ENCODE measurements at places on chromosomes 7 and 10. TPM values are rescaled to one million over a fixed set of nuclear protein-coding genes. Genes with fewer than 3 reads are reported as not detected.

- DNase-seq: no peak
Observed at GRCh38 chr7:15628876-15629275, 57.6 kb downstream of the MEOX2 start.

The FOXL3 gene
- total RNA-seq: not detected

The MLXIPL gene
- 6.9 TPM for total RNA-seq

DNA sequence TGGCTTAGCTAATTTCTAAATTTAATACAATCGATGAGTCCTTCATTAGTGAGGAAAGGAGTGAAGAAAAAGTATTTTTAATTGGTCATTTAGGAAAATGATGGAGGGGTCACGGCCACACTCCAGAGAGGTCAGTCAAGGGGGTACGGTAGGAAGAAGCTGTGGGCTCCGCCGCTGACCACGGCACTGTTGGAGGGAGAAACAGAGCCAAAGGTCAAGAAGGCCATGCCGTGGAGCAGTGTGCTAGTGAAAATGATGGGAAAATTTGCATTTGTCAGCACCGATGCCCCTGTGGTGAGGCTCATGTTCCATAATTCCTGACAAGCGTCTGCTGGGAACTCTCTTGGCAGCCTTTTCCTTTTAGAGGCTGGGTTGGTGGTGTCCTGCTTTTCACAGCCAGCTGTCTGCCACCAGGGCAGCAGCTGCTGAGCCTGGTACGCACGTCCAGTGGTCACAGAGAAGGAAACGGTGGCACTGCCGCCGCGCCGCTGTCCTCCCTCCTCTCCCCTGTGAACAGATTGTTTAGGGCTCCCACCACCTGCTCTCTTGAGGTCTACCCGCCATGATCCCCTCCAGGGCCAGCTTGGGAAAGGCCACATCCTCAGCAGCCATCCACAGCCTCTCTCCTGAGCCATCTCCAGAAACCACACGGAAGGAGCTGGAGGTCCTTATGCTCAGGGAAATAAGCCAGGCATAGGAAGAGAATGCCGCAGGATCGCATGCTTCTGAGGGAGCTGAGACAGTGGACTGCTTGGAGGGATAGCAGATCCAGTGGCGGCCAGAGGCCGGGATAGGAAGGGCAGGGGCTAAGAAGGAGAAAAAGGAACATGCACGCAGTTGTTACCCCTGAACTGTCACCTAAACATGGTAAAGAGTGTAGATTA is 263.7 kb upstream of the PPP2R2D start:
- no peak for DNase-seq

The CASP7 gene
- 12.9 TPM for total RNA-seq

DNA sequence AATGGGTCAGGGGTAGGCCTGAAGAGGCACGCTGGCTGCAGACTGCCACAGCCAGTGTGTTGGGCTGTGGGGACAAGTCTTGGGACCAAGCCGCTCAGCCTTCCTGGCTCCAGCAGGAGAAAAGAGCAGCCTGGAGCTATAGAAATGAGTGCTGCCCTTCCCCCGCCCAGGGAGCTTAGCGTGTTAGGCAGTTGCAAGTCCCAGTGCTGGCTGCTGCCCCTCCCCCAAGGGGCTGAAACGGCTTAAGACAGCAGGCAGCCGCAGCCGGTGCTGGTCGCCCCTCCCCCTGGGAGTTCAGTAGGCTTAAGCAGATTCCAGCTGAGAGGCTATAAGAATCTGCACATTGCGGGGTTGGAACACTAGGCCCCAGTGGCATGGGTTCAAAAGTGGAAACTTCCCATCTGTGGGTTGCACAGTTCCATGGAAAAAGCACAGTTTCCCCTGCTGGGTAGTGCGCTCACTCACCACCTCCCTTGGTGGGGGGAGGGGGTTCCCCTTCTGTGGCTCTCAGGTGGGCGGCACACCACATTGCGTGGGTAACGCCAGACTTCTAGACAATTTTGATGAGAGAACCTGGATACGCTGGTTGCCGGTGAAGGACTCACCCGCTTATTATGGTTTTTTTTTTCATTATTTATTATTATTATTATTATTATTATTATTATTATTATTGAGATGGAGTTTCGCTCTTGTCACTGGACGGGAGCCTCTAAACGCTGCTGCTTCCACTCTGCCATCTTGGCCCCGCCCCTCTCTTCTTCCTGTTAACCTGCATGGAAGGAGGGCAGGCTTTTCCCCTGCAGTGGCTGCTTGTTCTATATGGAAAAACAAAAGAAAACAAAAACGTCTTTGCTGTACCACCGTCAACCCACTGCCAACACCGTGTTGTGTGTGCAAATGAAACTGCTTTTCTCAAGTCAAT is 151.1 kb downstream of the CXCL12 start:
- DNase-seq: peak; percentile 71

DNA sequence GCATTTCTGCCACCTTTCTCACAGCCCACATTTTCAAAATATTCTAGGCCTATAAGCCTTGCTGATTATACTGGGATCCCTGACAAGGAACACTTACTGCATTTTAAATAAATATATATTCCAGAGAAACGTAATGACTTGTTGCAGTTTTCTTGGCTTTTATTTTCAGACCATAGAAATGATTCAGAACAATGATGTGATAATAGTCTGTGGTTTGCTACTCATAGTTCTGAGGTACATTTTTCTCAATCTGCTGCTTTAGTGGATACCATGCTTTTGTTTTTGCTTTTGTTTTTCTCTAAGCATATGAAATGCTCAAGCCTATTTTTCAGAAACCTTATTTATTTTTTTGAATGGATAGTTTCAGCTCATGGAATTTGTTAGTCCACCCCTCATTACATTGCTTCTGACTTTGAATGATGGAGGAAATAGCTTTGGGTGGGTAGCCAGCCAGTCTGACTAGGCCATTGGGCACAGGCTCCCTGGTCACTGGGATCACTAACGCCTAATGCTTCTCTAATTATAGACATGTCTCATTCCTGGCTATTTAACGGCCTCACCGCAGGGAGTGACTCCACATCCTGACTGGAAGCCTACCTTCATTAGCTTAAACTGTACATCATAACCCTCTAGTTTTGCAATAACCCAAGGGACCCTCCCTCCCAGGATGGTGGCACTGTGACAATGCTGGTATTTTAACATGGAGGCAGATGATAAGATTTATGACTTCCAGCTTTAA is 66.1 kb downstream of the MBL2 start:
- no peak for DNase-seq

DNA sequence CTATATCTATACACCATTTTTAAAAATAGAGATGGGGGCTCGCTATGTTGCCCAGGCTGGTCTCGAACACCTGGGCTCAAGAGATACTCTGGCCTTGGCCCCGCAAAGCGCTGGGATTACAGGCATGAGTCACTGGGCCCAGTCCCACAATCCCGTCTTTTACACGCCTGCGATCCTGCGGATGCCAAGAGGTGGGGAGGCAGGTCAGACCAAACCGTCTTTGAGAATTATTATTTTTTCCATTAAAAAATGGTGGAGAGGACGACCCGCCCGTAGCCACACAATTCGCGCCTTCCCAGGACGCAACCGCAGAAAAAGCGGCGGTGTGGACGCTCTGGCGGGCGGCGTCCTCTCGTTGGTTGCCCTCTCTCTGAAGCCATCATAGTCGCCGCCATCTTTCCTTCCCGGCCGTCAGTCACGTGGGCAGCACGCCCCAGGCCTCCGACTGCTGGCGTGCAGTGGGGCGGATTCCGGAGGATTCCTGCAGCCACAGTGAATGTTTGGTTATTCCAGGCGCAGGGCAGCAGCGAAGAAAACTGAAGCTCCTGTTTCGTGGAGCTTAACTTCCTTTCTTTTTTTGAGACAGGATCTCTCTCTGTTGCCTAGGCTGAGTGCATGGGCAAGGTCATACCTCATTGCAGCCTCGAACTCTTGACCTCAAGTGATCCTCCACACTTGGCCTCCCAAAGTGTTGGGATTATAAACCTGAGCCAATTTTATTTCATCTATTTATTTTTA is 9.9 kb upstream of the EPHB4 start:
- DNase-seq: peak; percentile 94

The CPA2 gene
- not detected for total RNA-seq

- no peak for DNase-seq
Observed at GRCh38 chr7:30214651-30215137, 69.7 kb upstream of the ZNRF2 start.

DNA sequence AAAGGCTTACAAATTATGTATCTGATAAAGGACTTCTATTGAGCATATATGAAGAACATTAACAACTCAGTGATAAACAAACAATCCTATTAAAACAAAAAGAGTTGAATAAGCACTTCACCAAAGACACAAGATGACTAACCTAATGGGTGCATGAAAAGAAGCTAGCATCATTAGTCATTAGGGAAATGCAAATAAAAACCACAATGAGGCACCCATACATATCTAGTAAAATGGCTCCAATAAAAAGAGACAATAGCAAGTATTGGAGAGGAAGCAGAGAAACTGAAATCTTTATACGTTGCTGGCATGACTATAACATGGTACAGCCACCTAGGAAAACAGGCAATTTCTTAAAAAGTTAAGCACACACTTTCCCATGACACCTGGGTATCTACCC is 77.6 kb upstream of the ZMIZ1 start:
- DNase-seq: no peak

The UCN3 gene
- total RNA-seq: not detected

DNA sequence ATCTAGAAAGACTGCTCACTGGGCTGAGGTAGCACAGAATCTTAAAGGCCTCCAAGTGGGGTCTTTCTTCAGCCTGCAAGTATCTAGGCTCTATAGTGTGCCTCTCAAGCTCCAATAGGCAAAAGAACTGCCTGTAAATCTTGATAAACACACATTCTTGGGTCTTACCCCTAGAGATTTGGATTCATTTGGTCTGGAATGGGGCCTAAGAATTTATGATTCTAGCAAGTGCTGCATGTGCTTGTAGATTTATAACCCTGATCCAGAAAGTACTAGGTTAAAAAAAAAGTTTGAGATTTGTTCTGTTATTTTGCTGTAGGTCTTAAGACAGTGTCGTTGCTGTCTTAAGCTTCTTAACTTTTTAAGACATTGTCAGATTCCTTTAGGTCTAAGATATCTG is 74.1 kb downstream of the RALA start:
- DNase-seq: no peak

The CXCL12 gene
- total RNA-seq: 117 TPM

The FEZF1 gene
- total RNA-seq: not detected

DNA sequence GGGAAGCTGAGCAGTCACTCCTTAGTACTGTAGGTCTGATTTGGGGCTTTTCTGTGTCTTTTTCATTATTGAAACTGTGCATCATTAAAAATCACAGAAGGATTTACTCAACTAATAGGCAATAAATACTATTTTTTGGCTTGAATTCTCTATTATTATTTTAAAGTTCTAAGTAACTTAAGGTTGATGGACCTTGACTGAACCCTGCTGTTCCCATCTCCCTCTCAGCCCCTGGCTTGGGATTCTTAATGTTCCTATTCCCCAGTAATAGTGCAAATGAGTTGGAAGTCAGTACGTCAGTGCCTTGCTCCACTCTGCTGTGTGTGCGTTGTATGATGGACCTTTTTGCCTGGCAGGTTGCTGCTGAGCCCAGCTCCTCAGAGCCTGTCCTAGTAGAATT is 166.3 kb downstream of the SND1 start:
- no peak for DNase-seq

The TRIL gene
- 2.3 TPM for total RNA-seq

- no peak for DNase-seq
Observed at GRCh38 chr10:51619365-51619764, 80.0 kb downstream of the CSTF2T start.

DNA sequence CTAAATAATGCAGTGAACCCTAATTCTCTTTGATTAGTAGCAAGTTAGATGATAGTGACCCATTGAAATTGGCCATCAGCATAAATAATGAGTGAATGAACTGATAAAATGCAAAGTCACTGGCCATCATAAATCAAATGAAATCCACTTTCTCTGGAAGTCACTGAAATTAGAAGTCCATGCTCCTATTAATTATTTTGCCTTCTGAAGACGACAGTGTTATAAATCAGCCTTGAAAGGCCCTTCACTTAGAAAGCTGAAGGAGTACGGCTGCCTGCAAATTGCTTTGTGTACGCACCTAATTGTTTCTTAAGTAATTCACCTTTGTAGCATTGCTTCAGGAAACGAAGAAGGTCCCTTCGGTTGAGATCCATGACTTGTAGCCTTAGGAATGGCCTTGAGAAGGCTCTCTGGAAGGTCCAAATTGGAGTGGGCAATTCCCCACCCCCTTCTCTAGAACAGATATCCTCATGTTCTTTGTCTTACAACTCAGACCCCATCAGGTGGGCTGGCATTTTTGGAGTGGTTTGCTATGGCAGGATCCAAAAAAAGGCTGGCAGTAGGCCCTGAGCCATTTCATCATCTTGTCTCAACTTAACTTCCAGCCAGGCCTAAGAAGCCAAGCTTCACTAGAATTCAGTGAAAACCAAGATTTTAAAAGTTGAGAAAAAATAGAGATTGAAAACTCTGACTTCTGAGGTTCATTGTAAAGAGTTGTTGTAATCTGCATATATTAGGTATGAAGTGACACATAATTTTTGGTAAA is 420.3 kb downstream of the LRMDA start:
- DNase-seq: no peak

The UCMA gene
- not detected for total RNA-seq

- DNase-seq: no peak
Observed at GRCh38 chr10:35768731-35769130, 126.6 kb upstream of the FZD8 start.
